Left ventricle myocardium inferior (tissue), 1 donor: ENCODE measurements at places on chromosomes 5 and 9.

DNA sequence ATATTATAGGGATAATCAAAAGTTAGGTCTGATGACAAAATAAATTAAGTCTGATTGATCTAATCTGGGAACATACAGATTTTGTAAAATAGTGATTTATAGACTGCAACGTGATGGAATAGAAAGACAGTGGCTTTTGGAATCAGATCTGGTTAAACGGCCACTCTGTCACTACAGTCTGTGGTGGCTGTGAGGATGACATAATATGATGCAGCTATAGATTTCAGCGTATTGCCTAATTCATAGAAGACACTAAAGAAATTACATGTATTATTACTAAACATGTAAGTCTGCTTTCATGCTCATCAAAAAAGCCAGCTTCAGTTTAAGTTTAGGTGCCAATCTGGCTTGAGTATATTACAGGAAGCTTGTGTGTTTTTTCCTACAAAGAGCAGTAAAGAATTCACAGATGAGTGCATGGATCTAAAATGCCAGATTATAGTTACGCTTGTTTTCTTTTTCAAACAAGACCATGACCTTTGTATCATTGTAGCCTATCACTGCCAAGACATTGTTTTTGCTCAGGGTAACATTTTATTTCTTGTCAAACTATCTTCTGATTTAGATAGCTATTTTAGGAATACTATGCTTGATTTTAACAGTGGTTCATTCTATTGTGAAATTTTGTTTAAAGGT is 25.7 kb downstream of the CPEB4 start:
- no peak for DNase-seq

GRCh38 chr5:108728566-108729241 is 19.0 kb upstream of the FER start:
- DNase-seq = no peak

GRCh38 chr9:89750117-89750791 is 145.4 kb downstream of the GADD45G start:
- DNase-seq = peak; percentile 75

DNA sequence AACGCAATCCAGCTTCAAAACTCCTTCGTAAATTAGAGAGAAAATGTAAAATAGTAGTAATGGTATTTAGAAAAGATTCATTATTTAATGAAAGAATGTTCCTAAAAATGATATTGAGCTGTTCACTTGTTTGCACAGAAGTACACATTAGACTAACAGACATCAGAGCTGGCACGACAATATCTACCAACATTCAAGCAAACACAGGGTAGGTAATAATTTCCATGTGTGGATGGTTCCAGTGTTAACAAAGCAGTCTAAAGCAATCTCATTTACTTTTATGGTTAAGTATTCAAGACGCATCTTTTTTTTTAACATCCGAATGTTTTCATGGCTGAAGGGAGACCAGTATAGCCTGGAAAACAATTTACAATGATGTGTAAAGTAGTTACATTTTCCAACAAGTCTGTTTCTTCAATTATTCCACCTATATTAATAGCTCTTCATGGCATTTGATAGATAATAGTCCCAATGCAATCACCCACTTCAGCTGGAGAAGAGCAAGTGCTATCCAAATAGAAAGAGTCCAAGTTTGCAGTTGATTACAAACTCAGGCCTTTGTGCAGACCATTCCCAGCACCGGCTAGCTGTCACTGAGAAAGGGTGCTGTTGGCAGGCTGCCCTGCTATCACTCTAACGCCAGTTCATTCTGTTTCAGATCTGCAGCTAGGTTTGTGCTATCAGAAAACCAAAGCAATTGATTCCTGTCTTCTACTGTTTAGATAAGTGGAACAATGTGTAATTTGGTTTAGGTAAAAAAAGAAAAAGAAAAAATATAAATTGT is 458.8 kb downstream of the DTWD2 start:
- peak; percentile 70 for DNase-seq

- no peak for DNase-seq
Observed at GRCh38 chr9:99050292-99050911, 54.5 kb upstream of the TGFBR1 start.
